T1000 (cell line): ENCODE measurements at places on chromosomes 1 and 21.
A peak's percentile ranks its signal among the peaks of the same experiment; 100 is the strongest.

- DNase-seq: peak; percentile 24
These were observed 995 bp upstream of the KIF26B start for GRCh38 chr1:245153552-245154428.

DNA sequence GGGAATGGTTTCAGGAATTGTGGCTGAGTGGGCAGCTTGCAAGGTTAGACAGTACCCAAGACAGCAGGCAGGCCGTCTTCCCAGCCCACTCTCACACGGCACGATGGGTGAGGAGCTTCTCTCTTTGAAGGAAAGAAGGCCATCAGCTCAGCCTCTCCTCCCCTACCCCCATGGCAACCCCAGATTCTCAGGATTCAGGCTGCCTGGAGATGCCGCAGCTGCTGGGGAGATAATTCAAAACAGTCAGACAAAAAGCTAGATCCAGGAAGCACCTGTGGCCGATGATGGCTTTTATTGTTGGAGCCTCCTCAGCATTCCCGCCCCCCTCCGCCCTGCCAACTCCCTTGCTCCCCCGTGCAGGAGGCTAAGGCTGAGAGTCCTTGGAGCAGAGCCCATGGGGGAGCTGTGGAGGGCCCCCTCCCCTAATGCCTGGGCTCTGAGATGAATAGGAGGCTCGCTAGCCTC, 220.5 kb downstream of the TRABD2B start:
- no peak for DNase-seq

GRCh38 chr1:62274496-62275485, 44.4 kb downstream of the KANK4 start:
- no peak for DNase-seq

- DNase-seq: no peak
These were observed 67.2 kb downstream of the TEX35 start for GRCh38 chr1:178580096-178580495.

- DNase-seq: peak; percentile 31
These were observed 133.8 kb upstream of the C1orf105 start for GRCh38 chr1:172286629-172287076.

DNA sequence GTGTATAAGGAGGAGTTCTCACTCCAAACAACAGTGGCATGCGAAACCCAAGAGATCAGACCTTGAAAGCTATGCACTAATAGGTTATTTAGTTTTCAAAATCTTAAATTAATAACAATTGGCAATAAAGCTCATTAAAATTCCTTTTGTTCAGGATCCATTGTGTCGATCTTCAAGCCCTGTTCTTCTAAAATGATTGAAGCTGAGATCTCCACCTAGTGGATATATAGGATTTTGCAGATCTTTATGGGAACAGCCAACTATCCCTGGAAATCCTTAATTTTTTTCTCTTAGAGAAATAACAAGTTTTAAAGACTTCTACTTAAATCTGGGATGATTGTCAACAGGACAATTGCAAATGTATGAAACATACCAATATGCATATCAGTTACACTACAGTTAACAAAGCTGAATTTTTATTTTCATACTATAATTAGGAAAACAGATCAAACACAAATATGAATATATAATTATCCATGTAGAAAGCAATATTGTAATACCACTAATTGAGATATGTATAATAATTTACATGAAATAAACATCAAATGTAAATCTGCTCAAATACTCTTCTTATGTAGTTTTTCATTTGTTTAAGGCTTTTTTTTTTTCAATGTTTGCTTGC, 43.3 kb downstream of the LRRC53 start:
- DNase-seq: no peak

DNA sequence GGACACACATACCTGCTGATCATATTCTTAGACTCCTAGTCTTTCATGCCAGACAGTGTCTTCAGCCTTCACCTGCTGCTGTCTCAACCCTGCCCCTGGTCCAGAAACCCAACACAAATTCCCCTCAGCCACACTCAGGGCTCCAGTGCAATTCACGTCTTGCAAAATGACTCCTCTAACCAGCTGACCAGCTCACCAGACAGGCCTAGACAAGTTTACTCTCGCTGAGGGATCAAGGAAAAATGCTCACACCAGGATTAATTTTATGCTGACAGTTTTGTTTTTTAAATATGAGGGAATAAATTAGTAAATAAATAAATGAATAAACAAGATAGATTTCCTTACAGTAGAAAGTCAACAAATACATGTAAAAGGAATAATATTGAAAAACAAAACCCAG, 28.5 kb downstream of the CCDC185 start:
- DNase-seq: no peak

GRCh38 chr1:161046605-161047228, 940 bp upstream of the USF1 start:
- no peak for DNase-seq

GRCh38 chr1:62097464-62097863, 97.2 kb upstream of the L1TD1 start:
- no peak for DNase-seq

DNA sequence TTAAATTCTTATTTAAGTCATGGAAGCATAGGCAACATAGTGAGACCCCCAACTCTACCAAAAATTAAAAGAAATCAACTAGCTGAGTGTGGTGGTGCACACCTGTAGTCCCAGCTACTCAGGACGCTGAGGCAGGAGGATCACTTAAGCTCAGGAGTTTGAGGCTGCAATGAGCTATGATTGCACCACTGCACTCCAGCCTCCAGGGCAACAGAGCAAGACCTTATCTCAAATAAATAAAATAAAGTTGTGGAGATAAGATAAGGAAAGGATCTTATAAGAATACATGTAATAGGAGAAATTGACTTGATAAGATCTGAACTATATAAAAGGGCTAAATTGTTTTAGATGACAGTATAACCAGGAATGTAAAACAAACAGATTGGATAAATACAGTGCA, 2.3 kb upstream of the BATF3 start:
- DNase-seq: no peak

- no peak for DNase-seq
These were observed 579.6 kb upstream of the NR5A2 start for GRCh38 chr1:199447906-199448305.

- DNase-seq: no peak
These were observed 42.5 kb upstream of the GPR52 start for GRCh38 chr1:174405219-174405618.

DNA sequence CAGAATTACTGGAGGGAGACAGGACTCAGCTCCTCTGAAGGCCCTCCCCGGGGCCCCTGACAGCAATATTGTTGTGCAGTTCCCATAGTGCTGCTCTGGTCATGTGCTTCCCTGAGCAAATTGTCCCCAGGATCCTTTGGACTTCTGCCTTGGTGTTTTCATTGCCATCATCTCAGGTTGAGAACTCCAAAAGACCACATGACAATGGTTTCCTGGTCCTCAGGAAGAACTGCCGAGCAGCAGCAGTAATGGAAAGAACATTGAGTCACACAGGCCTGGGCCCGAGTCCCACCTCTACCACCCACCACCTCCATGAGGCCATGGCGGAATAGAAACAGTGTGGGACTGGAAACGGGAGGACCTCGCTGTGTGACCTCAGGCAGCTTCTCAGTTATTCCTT, 6.3 kb upstream of the CTTNBP2NL start:
- DNase-seq: no peak

- no peak for DNase-seq
These were observed 14.9 kb downstream of the ETV3L start for GRCh38 chr1:157084720-157085119.

- no peak for DNase-seq
These were observed 68.0 kb downstream of the PDE9A start for GRCh38 chr21:42721341-42721824.

DNA sequence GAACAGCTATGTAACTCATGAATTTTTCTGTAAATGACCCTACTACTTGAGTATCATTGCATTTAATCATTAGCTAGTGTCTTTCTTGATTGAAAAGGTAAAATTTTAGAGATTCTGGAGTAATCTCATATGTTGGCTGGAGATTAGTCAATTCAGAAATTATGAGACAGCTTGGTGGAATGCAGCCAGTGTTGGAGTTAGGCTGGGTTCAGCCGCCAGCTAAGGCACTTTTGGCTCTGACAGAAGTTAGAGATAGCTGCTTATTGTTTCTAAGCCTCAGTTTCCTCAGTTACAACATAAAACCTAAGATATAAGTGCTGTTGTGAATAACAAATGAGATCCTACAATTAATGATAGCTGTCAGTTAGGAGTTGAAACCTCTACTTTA, 49.4 kb downstream of the TBCE start:
- DNase-seq: no peak

- DNase-seq: no peak
These were observed 33.1 kb upstream of the ERRFI1 start for GRCh38 chr1:8059161-8059622.

DNA sequence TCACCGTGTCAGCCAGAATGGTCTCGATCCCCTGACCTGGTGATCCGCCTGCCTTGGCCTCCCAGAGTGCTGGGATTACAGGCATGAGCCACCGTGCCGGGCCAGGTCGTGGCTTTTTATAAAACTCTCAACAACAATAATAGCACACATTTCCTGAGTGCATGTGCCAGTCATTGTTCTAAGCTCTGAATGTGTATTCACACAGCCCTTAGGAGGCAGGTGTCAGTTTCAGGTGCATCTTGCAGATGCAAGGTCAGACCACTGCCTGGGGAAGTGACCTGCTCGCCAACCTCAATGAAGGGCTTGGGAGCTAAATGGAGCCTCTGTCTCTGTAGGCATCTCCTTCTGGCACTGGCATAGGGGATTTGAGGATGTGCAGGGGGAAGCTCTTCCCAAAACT, 1.6 kb upstream of the LEFTY2 start:
- DNase-seq: no peak

GRCh38 chr1:26066857-26067256, 573 bp downstream of the TRIM63 start:
- no peak for DNase-seq

DNA sequence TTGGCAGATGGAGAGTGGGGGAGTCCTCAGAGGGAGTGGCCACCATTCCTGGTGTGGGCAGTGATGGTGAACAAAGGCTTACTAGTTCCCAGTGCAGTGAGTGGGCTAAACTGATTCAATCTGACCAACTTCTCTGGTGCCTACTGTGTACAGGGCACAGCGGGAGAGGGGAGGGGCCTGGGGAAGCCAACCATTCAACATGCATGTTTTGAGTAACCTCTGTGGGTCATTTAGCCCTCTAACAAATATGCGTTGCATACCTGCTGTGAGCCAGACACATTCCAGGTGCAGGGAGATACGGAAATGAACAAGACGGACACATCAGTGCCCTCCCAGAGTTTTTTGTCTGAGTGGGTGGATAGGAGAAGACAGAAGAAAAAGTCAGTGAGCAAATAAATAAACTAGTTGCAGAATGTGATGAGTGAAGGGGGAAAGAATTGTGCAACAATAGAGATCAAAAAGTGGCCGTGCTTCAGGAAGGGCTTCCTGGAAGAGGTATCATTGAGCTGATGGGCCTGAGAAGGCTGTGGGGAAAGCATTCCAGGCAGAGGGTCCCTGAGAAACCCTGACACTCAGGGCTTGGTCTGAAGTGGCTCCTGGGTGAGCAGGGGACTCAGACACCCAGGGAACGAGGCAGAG, 78.8 kb downstream of the EPHB2 start:
- DNase-seq: no peak

DNA sequence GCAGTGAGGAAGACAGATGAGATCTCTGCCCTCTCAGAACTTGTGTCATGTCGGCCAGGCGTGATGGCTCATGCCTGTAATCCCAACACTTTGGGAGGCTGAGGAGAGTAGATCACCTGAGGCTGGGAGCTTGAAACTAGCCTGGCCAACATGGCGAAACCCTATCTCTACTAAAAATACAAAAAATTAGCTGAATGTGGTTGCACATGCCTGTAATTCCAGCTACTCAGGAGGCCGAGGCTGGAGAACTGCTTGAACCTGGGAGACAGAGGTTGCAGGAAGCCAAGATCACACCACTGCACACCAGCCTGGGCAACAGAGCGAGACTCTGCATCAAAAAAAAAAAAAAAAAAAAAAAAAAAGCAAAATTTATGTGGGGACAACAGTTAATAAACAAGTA, 40.9 kb upstream of the RALGPS2 start:
- no peak for DNase-seq

DNA sequence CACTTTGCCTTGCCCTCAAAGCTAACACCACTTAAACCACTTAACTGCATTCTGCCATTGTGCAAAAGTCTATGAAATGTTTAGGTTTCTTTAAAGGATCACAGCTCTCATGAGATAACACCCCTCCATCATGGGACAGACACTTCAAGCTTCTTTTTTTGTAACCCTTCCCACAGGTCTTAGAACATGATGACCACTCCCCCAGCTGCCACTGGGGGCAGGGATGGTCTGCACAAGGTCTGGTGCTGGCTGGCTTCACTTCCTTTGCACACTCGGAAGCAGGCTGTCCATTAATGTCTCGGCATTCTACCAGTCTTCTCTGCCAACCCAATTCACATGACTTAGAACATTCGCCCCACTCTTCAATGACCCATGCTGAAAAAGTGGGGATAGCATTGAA, 7.7 kb downstream of the ADAMTS1 start:
- DNase-seq: no peak

GRCh38 chr1:72119491-72119890, 162.8 kb downstream of the NEGR1 start:
- no peak for DNase-seq

GRCh38 chr1:54047384-54048305, 5.4 kb downstream of the TMEM59 start:
- DNase-seq: no peak

DNA sequence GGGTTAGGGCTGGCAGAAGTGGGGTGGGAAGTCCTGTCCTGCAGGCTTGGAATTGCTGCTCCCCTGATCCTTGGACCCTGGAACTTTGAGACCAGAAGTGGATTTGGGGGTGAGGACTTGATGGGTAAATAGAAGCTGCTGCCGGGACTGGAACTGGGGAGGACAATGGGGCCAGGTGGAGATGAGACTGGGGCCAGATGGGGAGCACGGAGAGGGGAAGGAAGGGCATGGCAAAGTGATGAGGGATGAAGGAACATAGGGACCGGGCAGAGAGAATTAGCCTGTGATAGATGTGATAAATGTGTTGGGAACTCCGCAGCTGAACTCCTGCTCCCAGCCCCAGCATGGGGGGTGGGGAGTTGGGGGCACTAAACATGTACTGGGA, 637 bp downstream of the NHLH1 start:
- DNase-seq: no peak

DNA sequence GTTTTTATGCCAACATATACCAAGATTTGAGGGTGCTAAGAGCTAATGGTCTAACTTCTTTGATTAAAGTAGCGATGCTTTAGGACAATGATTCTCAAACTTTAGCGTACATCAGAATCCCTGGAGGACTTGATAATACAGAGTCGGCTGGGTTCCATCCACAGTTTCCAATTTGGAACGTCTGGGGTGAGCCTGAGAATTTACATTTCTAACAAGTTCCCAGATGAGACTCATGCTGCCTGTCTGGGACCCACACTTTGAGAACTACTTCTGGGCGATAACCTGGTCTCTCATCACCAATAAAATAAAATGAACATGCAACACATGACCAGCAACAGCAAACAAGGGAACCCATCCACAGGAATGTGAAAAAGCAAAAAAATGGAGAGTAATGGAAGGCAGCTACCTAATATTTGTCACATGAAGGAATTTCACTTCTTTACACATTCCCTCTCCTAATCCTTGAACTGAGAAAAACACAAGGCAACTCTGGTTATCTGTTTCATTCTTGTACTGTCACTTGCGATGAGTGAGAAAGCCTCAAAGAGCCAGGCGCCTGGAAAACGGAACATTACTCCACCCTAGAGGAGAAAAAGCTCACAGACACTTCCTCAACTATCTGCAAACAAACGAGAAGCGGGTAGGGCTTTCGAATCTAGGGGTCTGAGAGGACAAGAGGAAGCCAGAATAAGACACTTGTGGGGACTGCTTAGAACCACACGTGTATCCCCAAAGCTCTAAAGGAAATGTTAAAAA, 14.0 kb downstream of the HSF2BP start:
- no peak for DNase-seq
